NCI-H1105 (cell line): ENCODE measurements at places on chromosomes 1 and 21.

- DNase-seq = no peak
Measured at GRCh38 chr1:93578911-93579825, 102.5 kb downstream of the BCAR3 start.

- DNase-seq = no peak
Measured at GRCh38 chr1:88730132-88730675, 46.1 kb downstream of the PKN2 start.

GRCh38 chr1:182301467-182302198 is 90.0 kb downstream of the GLUL start:
- DNase-seq = no peak

DNA sequence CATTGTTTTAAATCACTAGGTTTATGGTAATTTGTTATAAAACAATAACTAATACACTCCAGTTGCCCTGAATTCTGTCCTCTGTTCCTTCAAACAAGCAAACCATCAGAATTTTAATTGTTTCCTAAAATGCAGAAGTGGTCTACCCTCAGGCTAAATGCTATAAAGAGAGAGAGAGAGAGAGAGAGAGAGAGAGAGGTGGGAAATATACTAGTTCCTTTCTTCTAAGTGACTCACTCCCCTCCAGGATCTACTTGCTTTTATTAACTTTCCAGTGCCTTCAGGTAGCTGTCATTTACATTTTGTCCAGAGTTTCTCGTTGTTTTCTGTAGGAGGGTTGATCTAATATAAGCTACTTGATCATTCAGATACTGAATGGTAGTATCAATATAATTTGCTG is 26.4 kb downstream of the LRRC53 start:
- DNase-seq = no peak

DNA sequence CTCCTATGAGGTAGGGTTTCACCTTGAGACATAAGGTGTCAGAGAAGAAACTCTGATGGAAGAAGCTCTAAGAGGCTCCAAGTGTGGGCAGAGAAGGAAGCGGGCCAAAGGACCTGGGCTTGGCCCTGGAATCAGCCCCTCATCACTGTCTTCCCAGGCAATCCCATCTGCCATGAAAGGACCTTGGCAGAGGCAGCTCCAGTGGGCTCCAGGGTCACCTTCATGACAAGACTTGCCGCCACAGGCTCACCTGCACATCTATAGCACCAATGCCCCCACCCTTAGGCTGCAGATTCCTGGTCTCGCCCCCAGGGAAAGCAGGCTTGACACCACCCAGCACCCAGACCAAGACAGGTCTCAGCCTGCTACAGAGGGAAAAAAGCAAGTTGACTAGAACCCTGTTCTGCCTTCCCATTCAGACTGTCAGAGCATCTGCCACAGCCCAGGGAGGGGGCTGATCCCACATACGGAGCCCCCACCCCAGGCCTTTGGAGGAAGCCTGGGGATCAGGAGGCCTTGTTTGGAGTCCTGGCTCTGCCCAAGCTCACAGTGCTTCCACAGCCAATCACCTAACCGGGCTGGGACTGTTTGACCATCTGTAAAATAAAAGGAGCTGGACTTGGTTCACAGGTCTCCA is 490 bp upstream of the FAM110D start:
- no peak for DNase-seq

DNA sequence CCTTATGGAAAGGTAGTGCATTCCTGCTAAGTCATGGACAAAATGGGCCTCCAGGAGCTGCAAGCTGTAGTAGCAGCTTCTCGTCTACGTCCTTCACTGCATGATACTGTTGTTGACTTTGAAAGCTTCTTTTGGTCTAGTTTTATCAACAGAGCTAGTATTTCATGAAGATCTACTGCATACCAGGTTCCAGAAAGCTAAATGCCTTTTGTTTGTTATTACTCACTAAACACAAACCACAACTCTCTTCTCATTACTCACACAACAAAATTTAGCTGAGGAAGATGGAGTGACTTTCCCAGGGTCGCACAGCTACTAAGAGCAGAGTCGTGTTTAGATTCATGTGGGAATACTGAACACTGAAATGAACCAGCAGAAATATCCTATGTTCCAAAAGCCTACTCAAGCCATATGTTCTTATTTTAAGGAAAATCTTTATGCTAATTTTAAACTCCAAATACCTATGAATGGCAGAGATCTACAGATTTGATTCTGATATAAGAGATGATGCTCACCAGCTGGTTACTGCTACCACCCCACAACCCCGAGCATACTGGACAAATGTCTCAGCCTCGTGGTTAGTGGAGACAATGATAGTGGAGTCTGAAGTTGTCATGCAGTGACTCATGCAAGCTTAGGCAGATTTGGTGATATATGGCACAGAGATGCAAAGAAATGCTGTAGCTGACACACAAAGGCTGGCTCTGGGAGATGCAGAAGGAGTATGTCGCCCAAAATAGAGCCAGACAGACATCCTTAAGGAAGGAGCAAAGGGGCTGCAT is 20.6 kb downstream of the PGBD2 start:
- DNase-seq = no peak

- no peak for DNase-seq
Measured at GRCh38 chr1:89833183-89834082, 12.6 kb downstream of the LRRC8D start.

DNA sequence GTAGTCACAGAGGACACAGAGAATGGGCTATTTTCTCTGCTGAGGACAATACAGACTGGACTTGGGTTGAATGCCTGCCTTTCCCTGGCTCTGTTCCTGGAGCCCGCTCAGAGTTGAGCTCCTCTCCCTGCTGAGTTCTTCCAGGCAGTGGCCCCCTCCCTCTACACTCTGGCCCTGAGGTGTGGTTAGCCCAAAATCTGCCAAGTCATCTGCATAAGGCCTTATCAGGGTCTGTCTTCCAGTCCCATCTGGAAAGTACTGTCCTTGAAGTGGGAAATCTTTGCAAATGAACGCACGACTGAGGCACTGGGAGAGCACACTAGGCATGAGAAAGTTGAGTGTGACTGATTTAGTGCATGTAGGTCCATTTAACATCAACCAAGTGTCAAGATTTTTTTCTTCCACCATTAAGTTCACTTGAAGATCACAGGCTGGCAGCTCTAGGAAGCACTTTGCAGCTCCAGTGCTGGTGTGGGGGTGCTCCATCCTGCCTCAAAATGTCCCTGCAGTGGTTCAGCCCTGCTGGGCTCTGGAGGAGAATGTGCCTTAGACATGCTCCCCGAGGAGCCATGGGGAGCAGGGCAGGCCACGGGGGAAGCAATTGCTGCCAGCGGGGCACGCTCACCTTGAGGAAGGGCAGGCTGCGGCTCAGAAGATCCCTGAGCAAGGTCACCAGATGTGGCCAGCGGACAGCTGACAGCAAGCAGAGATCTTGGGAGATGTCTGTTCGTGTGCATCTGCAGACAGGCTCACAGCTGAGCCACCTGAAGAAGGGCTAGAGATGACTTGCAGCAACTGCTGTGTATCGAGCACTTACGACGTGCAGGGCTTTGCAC is 41.5 kb downstream of the IER5 start:
- DNase-seq = no peak

DNA sequence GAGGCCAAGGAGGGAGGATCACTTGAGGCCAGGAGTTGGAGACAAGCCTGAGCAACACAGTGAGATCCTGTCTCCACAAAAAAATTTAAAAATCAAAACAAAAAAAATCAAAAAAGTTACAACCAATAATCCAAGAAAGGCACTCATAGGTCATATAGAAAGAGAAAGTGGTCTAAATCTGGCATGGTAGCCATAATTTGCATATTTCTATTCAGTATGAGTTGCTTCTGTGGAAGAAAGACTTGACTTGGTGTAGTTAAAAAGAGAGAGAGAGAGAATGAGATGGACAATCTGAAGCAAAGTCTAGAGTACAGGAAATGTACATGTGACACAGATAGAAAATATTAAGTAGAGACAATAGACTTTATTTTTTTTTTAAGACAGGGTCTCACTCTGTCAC is 22.5 kb downstream of the JMJD4 start:
- DNase-seq = no peak

- no peak for DNase-seq
Measured at GRCh38 chr1:172638885-172639831, 19.7 kb upstream of the FASLG start.

- no peak for DNase-seq
Measured at GRCh38 chr1:228374711-228375577, 31.7 kb downstream of the TRIM11 start.
